ENCODE measurements at places on chromosomes 12 and 14.
A peak's percentile ranks its signal among the peaks of the same experiment; 100 is the strongest.

DNA sequence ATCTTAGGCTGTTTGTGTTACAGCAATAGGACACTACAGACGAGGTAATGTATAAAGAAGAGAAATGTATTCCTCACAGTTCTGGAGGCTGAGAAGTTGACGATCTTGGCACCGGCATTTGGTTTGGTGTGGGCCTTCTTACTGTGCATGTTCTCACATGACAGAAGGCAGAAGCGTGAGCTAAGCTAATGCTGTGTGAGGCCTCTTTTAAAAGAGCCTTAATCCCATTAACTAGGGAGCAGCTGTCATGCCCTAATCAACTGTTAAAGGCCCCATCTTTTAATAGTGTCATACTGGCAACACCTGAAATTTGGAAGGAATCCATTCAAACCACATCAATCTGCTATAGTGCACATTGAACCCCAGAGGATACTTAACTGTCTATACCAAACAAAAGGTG lies 992.9 kb downstream of the GALC start:
- DNase-seq: no peak

- no peak for DNase-seq
Measured at GRCh38 chr12:15697201-15697600, 92.0 kb downstream of the EPS8 start.

- DNase-seq: no peak
Measured at GRCh38 chr12:121579190-121579791, 1.5 kb downstream of the KDM2B start.

GRCh38 chr12:20805921-20806320 lies 4.6 kb upstream of the SLCO1B3 start:
- no peak for DNase-seq

DNA sequence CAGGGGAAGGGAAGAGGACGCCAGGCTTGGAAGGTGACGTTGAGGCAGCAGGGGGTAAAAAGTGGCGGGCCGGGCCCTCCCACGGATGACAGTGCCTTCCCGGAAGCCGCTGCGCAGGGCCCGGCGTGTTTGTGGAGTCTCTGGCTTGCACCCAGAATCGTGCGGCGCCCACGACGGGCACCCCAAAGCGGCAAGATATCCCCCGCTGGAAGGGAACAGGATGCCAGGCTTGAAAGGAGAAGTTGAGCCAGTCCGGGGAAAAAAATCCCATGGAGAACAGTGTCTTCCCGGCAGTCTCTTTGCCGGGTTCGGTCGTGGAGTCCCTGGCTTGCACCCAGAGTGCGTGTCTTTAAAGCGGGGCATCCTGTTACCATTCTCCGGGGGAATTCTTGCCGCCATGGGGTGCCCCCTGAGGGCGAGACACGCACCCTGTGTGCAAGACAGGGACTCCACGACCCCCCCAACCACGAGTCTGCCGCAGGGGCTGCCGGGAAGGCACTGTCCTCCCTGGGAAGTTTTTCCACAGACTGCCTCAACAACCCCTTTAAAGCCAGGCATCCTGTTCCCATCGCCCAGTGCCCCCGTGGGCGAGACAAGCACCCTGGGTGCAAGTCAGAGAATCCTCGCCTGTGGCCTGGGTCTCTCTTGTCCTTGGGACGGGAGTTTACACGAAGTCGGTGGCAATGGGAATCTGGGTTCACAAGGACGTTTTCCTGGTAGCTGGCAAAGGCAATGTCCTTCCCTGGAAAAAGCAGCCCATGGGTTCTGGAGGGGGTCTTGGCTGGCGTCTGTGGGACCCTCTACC lies 156.1 kb upstream of the ALG10B start:
- no peak for DNase-seq

GRCh38 chr14:97546491-97547230 lies 749.5 kb downstream of the VRK1 start:
- DNase-seq: no peak

GRCh38 chr12:98352218-98352811 lies 163.1 kb upstream of the TMPO start:
- no peak for DNase-seq

GRCh38 chr12:61267474-61267873 lies 992.7 kb upstream of the USP15 start:
- no peak for DNase-seq

- no peak for DNase-seq
Measured at GRCh38 chr12:29751676-29752075, 32.1 kb downstream of the TMTC1 start.

GRCh38 chr14:89085231-89085731 lies 260.8 kb downstream of the TTC8 start:
- no peak for DNase-seq

DNA sequence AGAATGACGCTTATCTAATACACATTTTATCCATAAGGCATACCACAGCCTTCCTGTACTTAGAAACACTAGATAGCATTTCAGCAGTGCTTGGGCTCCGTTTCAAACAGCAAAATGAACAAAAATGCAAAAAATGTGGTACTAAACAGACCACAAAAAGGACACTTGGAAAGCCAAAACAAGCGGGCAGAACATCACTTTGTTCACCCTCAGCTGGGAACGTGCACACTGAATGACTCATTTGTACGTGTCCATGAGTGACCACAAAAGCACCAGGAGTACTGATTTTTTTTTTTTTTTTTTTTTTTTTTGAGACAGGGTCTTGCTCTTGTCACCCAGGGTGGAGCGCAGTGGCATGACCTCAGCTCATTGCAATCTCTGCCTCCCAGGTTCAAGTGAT lies 8.9 kb upstream of the FOXN3 start:
- DNase-seq: no peak

DNA sequence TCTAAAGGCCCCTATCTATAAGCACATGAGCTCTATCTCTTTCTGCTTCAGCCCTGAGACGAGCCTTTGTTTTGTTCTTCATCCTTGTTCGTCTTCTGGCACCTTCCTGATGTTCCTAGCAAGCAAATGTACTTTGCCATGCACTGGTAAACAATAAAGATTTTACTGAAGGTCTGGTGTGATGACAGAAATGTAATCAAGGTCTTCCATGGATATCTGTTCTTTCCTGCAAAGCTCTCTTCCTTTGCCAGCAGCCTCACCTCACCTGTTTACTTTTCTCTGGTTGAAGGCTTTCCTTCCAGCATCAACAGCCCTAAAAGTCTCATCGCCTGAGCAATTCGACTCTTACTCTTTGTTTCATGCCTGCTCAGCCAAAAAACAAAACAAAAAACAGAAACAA lies 330.3 kb downstream of the PCNX1 start:
- DNase-seq: no peak

DNA sequence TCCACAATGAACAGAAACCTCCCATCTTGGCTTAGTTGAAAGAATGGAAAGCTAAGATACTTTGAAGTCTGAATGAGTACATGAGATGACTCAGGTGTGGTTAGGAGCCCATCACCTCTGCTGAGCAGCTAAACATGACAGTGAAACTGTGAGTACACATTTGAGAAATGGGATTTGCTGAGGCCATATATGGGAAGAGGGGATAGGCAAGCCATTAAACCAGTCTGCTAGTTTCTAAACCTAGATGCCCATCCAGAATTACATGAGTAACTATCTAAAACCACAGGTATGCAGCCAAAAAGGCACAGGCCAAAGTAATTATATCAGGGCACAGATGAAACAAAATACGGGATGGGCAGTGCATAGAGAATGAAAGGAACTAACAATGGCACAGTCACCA lies 41.2 kb downstream of the NKX2-1 start:
- no peak for DNase-seq

- no peak for DNase-seq
Measured at GRCh38 chr12:6632026-6632983, 3.5 kb downstream of the LPAR5 start.

GRCh38 chr14:51609955-51610283 lies 41.8 kb upstream of the FRMD6 start:
- no peak for DNase-seq

DNA sequence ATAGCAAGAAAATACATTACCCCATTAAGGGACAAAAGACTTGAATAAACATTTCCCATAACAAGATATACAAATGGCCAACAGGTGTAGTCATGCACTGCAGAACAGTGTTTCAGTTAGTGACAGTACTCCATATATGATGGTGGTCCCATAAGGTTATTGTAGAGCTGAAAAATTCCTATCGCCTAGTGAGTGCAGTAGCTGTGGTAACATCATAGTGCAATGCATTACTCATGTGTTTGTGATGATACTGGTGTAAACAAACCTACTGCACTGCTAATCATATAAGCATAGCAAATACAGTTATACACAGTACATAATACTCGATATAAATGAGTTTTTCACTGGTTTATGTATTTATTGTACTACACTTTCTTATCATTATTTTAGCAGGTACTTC lies 168.7 kb downstream of the C12orf75 start:
- no peak for DNase-seq

DNA sequence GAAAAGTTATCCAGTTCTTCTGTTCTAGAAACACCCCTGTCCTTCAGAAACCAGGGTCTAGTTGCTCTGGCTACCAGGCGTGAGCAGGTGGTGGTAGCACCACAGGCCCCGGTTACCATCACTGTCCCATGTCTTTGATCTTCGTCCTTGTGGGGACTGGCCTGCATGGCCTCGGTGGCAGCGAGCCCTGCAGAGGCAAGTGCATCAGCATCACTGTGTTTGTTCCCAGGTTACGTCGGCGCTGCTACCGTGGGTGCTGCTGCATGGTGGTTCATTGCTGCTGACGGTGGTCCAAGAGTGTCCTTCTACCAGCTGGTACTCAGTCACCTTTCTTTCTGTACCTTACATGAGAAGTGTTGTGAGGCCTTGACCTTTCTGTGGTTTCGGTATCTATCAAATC lies 58.9 kb downstream of the ANAPC7 start:
- no peak for DNase-seq

- DNase-seq: peak; percentile 69
Measured at GRCh38 chr14:95500201-95500681, 16.2 kb downstream of the SYNE3 start.

DNA sequence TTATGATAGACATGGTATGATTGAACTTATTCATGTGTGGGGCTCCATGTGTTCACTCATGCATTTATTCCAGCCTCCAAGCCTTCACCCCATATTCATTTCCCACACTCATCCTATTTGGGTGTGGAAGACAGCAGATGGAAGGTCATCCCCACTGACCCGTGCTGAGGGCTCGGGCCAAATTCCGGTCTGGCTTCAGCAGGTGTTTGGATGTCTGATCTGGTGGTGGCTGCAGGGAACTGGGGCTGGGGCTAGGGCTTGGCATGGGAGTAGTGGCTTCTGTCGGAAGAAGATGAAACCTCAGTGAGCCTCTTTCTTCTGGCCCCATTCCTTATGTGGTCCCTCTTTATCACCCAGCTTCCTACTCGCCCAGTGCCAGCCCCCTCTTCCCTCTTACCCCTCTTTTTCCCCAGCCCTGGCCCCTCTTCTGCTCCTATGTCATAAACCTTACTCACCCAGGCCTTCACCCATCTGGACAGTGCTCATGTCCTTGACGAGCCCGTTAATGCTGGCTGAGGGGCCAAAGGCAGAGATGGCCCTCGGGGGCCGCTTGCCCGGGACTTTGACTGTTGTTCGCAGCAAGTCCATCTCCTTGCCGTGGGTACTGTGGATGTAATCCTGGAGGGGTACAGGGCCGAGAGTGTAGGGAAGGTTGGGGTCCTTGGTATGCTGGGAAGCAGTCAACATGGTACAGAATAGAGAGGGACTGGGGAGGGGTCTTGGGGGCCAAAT lies 8.0 kb downstream of the AGAP2 start:
- DNase-seq: no peak

GRCh38 chr14:22226381-22226780 lies 362.6 kb downstream of the DAD1 start:
- DNase-seq: no peak

DNA sequence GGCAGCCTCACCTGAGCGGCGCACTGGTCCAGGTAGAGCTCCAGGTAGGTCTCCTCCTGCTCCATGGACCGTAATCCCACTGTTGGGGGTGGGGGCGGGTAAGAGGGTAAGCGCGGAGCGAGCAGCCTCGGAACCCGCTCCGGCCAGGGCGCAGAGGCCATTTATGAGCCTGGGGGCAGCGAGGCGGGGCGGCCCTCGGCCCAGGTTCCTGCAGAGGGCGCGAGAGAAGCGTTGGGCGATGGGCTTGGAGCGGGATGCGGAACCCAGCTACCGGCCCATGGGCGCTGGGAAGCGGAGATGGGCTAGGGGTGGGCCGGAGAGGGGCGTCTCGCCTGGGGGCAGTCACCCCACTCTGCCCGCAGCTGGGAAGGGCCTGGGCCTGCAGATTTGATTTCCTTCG lies at the start of gene TBPL2:
TSS of gene TBPL2 (minus strand) at position 232 of the 400 bp plus-strand sequence. CDS start at position 65, 167 bp downstream.
- DNase-seq: no peak

- DNase-seq: no peak
Measured at GRCh38 chr12:69569236-69569635, 16.0 kb upstream of the CCT2 start.

GRCh38 chr12:76936275-76937193 lies 57.7 kb upstream of the CSRP2 start:
- no peak for DNase-seq

DNA sequence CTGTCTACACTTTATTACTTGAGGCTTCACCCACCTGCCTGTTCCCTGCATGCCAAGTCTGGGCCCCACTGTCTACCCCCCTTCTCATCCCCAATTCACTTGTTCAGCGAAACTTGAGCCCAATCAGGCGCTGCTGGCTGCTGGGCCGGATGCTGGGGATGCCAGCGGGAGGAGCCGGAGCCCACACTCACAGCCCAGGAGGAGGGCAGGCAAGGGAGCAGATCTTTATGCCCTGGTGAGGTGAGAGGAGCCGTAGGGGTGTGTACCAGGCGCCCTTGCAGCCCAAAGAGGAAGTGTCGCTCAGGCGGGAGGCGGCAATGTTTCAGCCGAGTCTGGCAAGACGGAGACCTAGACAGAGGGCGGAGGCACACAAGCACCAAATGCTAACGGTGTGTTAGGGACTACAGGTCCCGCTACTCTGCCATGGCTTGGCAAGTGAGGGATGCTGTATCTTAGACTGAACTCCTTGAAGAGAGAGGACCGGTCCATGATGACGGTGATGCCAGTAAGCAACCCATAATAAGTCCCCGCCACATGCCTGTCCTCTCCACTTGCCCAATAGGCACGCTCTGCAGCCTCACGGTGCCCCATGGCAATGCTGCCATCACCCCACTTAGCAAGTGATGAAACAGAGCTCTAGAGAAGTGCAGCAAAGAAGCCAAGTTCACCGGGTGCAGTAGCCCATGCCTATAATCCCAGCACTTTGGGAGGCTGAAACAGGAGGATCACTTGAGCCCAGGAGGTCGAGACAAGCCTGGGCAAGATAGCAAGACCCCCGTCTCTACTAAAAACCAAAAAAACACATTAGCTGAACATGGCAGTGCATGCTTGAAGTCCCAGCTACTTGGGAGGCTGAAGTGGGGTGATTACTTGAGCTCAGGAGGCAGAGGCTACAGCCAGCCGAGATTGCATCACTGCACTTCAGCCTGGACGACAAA lies 41.6 kb downstream of the LRRC74A start:
- no peak for DNase-seq

GRCh38 chr12:6563448-6564050 lies 4.5 kb downstream of the NOP2 start:
- peak; percentile 14 for DNase-seq

- no peak for DNase-seq
Measured at GRCh38 chr14:95471476-95471875, 45.0 kb downstream of the SYNE3 start.

GRCh38 chr12:57729321-57729844 lies 9.2 kb downstream of the AGAP2 start:
- no peak for DNase-seq

- no peak for DNase-seq
Measured at GRCh38 chr14:93317875-93318807, 14.7 kb downstream of the BTBD7 start.

All from nucleus accumbens (tissue), 56 donors.